SHP77 treated with DMSO at 0.1 percent for 48 hours (cell line): ENCODE measurements at places on chromosomes 16 and 17.

DNA sequence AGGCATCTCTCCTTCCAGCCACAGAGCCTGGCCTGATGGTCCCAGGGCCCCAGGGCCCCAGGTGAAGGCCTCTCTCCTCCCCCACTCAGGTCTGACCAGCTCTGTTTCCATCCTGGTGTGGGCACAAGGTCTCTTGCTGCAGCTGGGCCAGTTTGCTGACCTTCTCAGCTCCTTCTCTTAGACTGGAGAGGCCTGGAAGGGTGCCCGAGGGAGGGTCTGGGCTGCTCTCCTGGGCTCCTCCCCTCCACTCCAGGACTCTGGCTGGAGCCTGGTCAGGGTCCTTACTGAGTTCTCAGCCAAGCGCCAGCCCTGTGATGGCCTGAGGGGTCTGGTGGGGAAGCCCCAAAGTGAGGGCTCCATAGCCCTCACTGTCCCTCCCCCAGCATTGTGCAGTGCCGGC is 12.4 kb downstream of the SOCS3 start:
- no peak for DNase-seq

GRCh38 chr16:73605309-73605708 is 557.4 kb upstream of the ZFHX3 start:
- no peak for DNase-seq

DNA sequence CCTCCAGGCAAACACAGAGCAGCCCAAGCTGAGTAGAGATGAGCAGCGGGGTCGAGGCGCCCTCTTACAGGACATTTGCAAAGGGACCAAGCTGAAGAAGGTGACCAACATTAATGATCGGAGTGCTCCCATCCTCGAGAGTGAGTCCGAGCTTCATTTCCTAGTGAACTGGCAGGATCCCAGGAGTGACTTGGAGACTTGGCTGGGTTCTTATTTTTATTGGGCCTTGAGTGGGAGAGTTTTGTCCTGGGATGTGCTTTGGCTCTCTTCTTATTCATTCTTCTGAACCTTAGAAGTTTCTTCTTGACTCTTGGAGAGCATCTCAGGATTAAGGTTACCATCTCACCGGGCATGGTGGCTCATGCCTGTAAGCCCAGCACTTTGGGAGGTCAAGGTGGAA is 27.2 kb upstream of the CDC6 start:
- no peak for DNase-seq

- no peak for DNase-seq
Observed at GRCh38 chr17:47265983-47266541, 12.4 kb downstream of the ITGB3 start.

DNA sequence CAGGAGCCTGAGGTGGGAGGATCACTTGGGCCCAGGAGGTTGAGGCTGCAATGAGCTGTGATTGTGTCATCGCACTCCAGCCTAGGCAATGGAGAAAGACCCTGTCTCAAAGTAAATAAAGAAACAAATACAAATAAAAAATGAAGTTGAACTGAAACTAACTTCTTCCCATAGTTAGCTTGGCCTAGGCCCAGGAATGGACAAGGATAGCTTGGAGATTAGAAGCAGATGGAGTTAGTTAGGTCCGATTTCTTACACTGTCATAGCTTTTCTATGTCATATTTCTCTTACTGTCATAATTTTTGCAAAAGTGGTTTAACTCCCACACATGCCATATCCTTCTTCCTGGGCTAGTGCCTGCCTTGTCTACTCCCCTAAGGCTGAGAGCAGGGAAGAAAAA is 154.7 kb upstream of the CACNG3 start:
- no peak for DNase-seq
